ENCODE measurements at places on chromosomes 6 and 20. TPM values are rescaled to one million over a fixed set of nuclear protein-coding genes. Genes with fewer than 3 reads are reported as not detected.

The ECT2L gene
- total RNA-seq, result not detected

The AIF1 gene
- total RNA-seq, result 63.4 TPM

The ADTRP gene
- 2.0 TPM for total RNA-seq

GRCh38 chr20:64063389-64064144, 569 bp downstream of the TCEA2 start:
- peak overlapping the region; percentile 85 for H3K4me3 ChIP-seq
- no peaks in the 10 kb centered on the region for H3K36me3 ChIP-seq
- no peaks in the 10 kb centered on the region for H3K27me3 ChIP-seq
- peaks cover 58% of the 10 kb centered on the region for H3K4me1 ChIP-seq
- peak overlapping the region; percentile 85 for H3K27ac ChIP-seq
- no peak for DNase-seq

DNA sequence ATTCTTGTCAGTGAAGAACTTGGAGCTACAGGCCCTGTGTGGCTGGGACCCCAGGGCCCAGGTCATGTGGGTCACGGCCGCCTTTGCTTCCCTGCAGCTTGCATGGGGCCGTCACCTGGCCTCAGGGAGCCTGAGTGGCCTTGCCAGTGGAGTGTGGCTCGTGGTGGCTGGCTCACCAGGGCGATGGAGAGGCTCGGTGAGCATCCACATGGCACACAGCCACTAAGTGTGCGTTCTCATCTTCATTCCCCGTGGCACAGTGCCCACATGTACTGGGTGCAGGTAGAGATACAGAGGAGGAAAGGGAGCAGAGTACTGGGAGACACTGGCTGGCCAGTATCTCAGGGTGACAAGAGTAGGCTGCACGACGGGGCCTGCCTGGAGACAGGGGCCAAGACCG, 21.5 kb downstream of the MANBAL start:
- DNase-seq, result no peak
- no peak overlapping the region for H3K27ac ChIP-seq
- H3K27me3 ChIP-seq, result no peaks in the 10 kb centered on the region
- H3K4me1 ChIP-seq, result peaks cover 15% of the 10 kb centered on the region

DNA sequence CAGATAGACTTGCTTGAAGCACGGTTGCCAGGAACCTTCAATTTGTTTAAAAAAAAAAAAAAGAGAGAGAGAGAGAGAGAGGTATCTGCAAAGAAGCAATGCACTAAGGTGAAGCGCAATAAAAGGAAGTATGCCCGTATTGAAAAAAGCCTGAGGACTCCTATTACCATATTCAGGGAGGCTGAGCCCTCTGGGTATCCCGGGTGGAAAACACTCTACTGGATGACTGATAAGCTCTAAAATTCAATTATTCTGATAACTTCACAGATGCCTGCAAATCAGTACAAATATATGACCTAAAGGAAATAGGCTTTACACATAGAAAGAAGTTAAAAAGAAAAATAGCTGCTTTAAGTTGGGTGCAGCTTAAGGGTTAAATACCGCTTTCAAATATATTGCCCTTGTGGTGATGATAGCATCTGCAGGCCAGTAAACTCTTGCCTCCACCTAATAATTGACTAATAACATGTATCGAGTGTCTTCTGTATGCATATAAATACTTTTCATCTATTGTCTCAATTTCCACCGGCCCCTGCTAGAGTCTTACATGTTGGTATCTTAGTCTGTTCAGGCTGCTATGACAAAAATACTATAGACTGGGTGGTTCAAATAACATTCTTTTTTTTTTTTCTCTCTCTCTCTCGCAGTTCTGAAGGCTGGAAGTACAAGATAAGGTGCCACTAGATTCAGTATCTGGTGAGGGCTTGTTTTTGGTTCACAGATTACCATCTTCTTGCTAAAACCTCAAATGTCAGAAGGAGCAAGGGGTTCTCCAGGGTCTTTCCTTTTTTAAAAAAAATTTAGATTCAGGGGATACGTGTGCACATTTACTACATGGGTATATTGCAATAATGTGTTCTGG, 187.4 kb upstream of the JARID2 start:
- no peak overlapping the region for H3K27ac ChIP-seq
- H3K36me3 ChIP-seq, result no peaks in the 10 kb centered on the region
- H3K27me3 ChIP-seq, result no peaks in the 10 kb centered on the region

DNA sequence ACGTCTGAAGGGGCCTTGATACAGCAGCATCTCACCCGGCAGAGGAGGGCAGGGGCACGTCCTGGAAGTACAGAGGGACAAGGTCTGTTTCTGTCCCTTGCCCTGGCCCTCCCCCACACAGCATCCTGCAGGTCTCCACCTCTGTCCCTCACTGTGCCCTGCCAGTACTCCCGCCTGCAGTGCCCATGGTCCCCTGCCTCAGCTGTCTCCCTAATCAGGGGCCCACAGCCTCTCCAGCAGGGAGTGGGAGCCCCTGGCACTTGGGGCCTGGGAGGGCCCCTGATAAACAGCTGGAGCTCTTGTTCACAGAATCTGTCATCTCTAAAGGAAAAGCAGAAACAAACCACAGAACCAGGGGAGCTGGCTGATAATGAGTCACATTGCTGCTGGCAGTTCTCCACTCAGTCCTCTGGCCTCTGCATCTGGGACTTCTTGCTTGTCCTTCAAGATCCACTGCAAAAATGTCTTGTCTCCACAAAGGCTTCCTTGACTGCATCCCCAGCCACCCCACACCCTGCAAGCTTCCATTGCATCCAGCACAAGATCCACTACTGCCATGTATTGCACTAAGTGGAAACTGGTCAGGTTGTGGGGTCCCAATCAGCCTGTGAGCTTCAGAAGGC, 33.2 kb upstream of the TAF8 start:
- DNase-seq, result peak; percentile 74
- H3K4me1 ChIP-seq, result peaks cover 68% of the 10 kb centered on the region
- peak overlapping the region; percentile 22 for H3K4me3 ChIP-seq
- H3K27me3 ChIP-seq, result no peaks in the 10 kb centered on the region
- peaks cover 34% of the 10 kb centered on the region for H3K36me3 ChIP-seq
- peak overlapping the region; percentile 91 for H3K27ac ChIP-seq

DNA sequence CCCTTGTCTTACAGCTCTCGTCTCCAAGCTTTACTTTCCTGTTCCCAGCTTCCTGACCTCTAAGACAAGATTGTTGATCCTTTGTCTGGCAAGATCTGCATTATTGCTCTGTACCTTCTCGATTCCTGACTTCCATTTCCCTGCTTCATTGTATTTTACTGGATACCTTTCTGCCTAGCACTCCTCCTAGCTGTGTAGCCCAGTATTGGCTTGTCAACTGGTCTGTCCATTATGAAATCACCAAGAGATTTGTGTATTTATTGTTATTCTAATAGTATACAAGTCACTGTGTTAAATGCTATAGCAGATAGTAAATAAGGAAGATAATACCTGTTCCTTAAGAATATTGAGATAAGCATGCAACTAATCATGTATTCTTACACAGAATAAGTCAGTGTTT, 305.4 kb downstream of the CDKAL1 start:
- no peak overlapping the region for H3K4me3 ChIP-seq
- peaks cover 34% of the 10 kb centered on the region for H3K4me1 ChIP-seq
- no peak overlapping the region for H3K27ac ChIP-seq
- no peak for DNase-seq
- peaks cover 21% of the 10 kb centered on the region for H3K36me3 ChIP-seq

- H3K36me3 ChIP-seq, result no peaks in the 10 kb centered on the region
- H3K27me3 ChIP-seq, result no peaks in the 10 kb centered on the region
- H3K27ac ChIP-seq, result no peak overlapping the region
These were observed 32.5 kb upstream of the MEI4 start for GRCh38 chr6:77620278-77620882.
